Naive thymus-derived CD4-positive, alpha-beta T cell (primary cell): ENCODE measurements at places on chromosomes 12 and 14. TPM values are rescaled to one million over a fixed set of nuclear protein-coding genes. Genes with fewer than 3 reads are reported as not detected.
A peak's percentile ranks its signal among the peaks of the same experiment; 100 is the strongest.

GRCh38 chr12:14567351-14568162 is at the start of gene PLBD1:
TSS of gene PLBD1 (minus strand) at chr12:14567883. CDS start at chr12:14567696, 187 bp downstream.
- DNase-seq, result no peak

DNA sequence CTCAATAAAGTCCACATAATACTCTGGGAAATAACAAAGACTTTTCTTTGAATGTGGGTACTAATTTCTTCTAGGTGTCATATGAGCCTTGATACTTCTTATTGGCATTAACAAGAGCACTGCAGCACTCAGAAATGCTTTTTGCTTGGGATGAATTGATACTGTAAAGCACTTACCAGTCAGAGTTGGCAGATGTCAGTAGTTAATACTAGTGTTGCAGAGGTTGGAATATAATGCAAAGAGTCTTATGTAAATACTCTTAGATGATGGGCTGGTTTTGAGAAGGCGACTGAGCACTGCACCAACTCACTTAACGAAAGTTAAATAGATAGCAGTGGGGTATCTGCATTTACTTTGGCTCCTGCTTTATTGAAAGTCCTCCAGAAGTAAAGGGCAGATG is 25.6 kb upstream of the MBIP start:
- no peak for DNase-seq

GRCh38 chr14:104223101-104224041 is 85.0 kb downstream of the KIF26A start:
- DNase-seq, result no peak

- DNase-seq, result no peak
Measured at GRCh38 chr14:42854061-42854460, 1247.4 kb downstream of the LRFN5 start.

DNA sequence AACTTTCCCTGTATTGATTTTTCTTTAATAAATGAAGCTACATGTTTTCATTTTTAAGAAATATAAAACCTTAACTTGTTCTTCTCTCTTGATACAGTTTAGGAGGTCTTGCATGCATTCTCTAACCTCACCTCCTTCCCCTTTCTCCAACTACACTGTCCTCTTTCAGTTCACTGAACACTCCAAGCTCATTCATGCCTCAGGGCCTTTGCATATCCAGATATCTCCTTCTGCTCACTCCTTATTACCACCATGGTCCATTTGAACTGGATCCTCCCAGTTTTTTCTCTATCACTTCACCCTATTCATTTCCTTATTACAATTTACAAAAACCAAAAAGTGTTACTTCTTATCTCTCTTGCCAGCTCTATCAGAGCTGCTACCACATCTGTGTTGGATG is 242.9 kb upstream of the PLEKHG7 start:
- DNase-seq, result no peak

DNA sequence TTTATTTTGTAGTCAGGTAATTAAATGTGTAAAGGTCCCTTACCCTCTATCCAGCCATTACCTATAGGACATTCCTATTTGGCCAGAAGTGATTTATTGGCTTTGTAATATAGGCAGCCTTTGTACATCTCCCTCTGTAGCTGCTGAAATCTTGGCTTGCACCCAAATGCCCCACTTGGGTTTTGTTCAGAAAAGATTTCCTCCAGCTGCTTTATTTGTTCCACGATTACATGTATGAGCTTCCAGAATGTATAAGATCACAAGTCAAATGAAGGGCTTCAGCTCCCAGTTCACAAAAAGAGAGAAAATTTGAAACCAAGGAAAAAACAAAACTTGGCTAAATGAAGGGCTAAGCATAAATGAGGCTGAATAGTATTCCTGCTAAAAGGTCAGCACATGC is 103.4 kb downstream of the EFCAB11 start:
- no peak for DNase-seq

GRCh38 chr12:86193931-86194330 is 62.3 kb downstream of the MGAT4C start:
- no peak for DNase-seq

GRCh38 chr12:122062832-122063693 is 15.5 kb upstream of the MLXIP start:
- DNase-seq, result no peak

- DNase-seq, result no peak
Measured at GRCh38 chr14:78701246-78701645, 531.1 kb downstream of the NRXN3 start.

- DNase-seq, result no peak
Measured at GRCh38 chr14:33986804-33987203, 35.9 kb upstream of the EGLN3 start.

DNA sequence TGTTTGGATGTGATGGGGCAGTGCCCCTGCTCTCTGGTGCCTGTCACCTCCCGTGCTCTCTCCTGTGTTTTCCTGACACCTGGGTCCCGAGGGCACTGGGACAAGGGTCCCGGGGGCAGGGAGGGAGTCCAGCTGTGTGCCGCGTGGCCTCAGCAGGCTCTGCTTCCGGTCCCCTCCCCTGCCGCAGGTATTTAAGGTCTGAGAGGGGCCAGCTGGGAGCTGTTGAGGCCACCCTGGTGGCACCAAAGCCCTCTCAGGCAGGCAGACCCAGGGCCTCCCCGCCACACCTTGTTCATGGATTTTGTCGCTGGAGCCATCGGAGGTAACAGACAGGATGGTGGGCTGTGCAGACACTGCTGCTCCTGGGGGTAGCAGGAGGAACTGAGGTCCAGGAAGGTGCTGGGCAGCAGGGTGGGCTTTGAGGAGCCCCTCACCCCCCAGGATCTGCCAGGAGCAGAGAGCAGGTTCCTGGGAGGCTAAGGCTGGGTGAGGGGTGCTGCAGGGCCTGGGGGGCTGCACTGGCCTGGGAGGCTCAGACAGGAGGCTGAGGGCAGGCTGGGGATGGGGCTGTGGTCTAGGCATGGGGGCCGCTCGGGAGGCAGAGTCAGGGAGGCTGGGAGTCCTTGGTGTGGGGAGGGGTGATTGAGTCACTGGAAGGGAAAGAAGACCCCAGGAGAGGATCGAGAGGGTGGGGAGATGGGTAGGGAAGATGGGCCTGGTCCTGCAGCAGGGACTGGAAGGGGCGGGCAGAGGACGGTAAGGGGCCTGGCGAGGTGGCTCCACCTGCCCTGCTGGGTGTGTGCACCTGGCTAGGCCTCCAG is at the start of gene SLC25A47:
SLC25A47 (plus strand) TSS at position 219 of the 821 bp plus-strand sequence; CDS start at position 295, 76 bp downstream.
- DNase-seq, result no peak

GRCh38 chr12:64452559-64453329 is 824 bp downstream of the TBK1 start:
- DNase-seq, result no peak

GRCh38 chr14:79511146-79511545 is 700.2 kb downstream of the DIO2 start:
- no peak for DNase-seq

DNA sequence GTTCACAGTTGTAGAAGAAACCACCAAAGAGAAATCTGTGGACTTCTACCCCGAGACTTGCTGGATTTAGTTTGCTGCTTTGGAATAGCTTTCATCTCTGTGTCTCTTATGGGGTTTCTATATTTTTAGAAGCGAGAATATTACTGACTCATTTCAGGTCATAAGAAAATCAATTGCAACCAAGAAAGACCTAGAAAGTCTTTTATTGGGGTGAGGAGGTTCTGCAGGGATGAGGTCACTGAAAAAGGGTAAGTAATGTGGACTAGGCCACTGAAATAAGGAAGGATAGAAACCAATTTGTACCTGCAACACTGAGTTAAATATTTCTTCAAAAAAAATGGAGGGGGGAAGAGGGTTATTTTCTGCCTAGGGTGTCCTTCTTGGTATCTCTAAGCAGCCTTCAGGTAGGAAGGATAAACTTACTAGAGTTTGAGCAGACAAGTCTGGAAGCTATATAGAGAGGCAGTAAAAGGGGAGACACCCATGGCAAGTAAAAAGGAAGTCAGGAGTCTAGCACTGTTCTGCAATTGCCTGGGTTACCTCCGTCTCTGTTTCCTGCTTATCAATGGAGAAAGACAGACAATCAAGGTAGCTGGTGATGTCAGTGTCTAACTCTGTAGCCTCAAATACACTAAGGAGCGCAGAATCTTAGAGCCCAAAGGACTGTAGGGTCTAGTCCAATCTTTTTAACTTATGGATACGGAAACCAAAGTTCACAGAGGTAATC is 19.6 kb upstream of the KERA start:
- DNase-seq, result no peak

- no peak for DNase-seq
Measured at GRCh38 chr14:86052868-86053267, 522.9 kb downstream of the FLRT2 start.

GRCh38 chr12:87338681-87339080 is 690.5 kb downstream of the C12orf50 start:
- DNase-seq, result no peak

- DNase-seq, result no peak
Measured at GRCh38 chr12:21938879-21939278, 2.3 kb downstream of the ABCC9 start.

GRCh38 chr12:6376870-6377666 is 1.7 kb upstream of the SCNN1A start:
- DNase-seq, result peak; percentile 33

DNA sequence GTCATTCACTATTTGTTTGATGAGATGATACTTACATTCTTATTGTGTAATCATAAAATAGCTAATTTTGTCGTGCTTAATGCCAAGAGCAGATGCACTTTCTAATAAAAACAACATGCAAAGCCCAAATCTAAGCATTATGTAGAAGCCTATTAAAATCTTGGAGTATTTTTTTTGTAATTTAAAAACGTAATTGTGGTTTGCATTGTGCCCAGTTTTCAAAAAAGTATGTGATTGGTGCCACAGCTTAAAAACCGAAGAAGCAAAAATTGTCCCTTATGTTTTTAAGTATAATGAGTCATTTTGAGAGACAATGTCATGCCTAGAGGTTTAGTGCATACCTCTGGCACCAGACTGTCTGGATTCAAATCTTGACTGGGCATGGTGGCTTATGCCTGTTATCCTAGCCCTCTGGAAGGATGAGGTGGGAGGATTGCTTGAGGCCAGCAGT is 464.8 kb upstream of the RGS6 start:
- no peak for DNase-seq

DNA sequence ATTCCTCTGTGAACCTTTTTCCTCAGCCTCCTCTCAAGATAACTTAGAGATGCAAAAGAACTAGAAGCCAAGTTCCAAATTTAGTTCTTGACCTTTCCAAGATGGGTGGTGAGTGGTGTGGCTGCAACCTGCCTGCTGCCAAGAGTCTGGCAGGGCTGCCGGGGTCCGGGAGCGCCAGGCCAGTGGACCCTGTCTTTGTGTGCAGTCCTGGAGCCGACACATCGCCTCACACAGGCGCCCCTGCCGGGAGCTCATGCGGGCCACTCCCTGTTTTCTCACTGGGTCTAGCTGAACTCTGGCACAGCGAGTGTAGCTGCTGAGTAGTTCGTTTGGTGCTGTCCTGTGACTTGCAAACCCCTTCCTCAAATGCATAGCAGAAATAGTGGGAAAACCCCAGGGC is 84.9 kb downstream of the CACNA1C start:
- DNase-seq, result no peak

Gene GSG1
- total RNA-seq, result not detected

Gene ESRRB
- not detected for total RNA-seq

Gene DLGAP5
- not detected for total RNA-seq

Gene CLIP1
- 78.8 TPM for total RNA-seq

Gene SYNDIG1L
- not detected for total RNA-seq

Gene OAS1
- 5.3 TPM for total RNA-seq

Gene KLRG1
- 2.8 and 3.3 TPM in 2 replicates for total RNA-seq
